ENCODE measurements at places on chromosomes 16 and 17.

DNA sequence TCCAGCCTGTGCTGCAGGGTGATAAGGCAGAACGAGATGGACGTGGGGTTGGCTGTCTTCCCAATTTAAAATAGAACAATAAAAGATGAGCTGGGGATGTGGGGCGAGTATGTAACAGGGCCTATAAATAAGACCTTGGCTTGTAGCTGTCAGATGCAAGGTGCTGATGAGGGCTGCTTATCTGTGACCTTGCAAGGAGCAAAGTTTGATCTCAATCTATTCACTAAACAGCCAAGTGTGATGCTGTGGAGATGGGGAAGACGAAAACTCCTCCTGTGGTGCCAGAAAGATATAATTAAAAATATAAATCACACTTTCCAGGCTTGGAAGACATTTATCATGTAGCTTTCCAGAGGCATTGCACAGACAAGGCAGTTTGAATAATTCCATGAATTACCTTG lies 26.7 kb upstream of the TEX2 start:
- DNase-seq: no peak

GRCh38 chr17:12983991-12984884 lies 33.6 kb downstream of the ELAC2 start:
- DNase-seq: no peak

DNA sequence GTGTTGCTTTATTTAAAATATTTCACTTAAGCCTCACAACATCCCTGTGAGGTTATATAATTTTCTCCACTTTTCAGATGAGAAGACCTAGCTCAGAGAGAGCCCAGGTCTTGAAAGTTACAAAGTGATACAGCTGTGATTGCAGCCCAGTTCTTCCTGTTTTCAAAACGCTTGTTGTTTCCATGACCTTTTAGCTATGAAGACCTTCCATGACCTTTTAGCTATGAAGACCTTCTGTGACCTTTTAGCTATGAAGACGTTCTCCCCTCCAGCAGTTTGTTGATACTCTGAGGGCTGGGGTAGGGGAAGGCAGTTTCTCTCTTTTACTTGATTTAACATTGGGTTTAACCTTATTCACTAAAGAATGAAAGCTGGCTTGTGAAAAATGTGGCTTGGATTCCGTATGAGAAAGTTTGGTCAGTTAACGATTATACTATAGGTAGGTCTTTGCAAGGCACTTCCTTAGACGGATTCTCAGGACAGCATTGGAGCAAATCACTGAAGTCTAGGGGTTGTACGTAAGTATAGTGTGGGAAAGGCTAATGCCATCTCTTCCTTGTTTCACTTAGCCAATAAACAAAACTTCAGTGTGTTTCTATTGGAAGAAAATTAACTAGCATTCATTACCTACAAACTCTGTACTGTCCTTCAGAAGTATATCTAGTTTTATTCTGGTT lies 20.7 kb downstream of the PHKB start:
- no peak for DNase-seq

GRCh38 chr16:89575247-89576152 lies at the start of gene CPNE7:
Gene CPNE7 (plus strand): TSS chr16:89575758. CDS start chr16:89575898, 140 bp downstream.
- DNase-seq: no peak

DNA sequence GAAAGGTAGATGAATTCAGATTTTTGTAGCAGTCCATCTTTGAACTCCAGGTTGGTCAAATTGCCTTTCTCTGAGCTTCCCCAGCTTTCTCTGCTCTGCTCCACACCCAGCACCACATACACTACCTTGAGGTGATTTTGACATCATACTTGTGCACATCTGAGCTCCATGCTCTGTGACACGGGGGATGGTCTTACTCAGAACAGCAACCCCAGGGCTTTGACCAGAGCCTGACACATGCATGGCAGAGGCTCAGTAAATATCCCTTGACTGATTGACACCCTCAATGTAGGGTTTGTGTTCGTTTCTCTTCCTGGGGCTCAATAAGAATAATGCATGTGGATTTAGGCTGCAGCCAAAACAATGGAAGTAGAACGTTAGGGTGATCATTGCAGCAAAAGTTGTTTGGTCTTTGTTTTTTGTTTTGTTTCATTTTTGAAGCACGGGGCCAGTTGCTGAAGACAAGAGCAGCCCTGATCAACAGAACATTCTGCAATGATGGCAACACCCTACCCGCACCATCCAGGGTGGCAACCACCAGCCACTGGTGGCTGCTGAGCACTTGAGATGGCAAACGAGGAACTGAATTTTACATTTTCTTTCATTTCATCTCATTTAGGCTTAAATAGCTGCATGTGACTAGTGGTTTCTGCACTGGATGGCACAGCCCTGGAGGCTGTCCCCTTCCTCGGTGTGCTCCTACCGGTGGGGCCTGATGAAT lies 224.8 kb upstream of the TNRC6C start:
- DNase-seq: peak; percentile 8

DNA sequence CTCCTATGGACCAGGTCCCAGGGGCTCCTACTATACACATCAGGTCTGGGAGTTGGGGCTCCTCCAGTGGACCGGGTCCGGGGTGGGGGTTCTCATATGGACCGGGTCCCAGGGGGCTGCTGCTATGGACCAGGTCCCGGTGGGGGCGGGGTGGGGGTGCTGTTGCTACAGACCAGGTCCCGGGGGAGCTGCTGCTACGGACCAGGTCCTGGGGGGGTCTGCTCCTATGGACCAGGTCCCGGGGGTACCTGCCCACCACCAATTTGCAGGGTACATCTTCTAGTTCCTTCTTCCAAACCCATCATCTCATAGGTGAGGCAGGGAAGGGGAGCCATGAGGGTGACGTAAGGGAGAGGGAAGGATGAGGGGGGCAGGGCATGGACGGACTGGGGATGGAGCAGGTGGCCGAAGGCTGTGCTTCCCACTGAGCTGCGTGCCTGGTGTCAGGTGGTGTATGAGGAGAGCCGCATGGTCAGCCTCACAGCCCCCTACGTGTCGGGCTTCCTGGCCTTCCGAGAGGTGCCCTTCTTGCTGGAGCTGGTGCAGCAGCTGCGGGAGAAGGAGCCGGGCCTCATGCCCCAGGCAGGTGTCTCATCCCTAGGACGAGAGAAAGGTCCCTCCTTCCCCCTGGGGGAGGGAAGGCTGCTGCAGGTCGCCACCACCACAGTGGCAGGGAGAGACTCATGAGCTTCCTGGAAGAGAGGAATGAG lies 6.6 kb downstream of the ENDOV start:
- DNase-seq: no peak

GRCh38 chr16:50282955-50283631 lies 16.7 kb downstream of the ADCY7 start:
- no peak for DNase-seq

GRCh38 chr17:44267818-44268490 lies at the start of gene SLC4A1:
Gene SLC4A1 (minus strand): TSS chr17:44268135. CDS start chr17:44262866, 5,269 bp downstream.
- no peak for DNase-seq

- DNase-seq: no peak
Observed at GRCh38 chr16:19745286-19746010, 27.4 kb downstream of the IQCK start.

GRCh38 chr16:29943846-29944799 lies 17.8 kb upstream of the TMEM219 start:
- no peak for DNase-seq

GRCh38 chr16:88533381-88533917 lies 36.8 kb upstream of the ZC3H18 start:
- DNase-seq: no peak

- DNase-seq: no peak
Observed at GRCh38 chr17:55168958-55169687, 95.6 kb upstream of the HLF start.

- peak; percentile 51 for DNase-seq
Observed at GRCh38 chr16:56609463-56609921, 1.1 kb downstream of the MT2A start.

DNA sequence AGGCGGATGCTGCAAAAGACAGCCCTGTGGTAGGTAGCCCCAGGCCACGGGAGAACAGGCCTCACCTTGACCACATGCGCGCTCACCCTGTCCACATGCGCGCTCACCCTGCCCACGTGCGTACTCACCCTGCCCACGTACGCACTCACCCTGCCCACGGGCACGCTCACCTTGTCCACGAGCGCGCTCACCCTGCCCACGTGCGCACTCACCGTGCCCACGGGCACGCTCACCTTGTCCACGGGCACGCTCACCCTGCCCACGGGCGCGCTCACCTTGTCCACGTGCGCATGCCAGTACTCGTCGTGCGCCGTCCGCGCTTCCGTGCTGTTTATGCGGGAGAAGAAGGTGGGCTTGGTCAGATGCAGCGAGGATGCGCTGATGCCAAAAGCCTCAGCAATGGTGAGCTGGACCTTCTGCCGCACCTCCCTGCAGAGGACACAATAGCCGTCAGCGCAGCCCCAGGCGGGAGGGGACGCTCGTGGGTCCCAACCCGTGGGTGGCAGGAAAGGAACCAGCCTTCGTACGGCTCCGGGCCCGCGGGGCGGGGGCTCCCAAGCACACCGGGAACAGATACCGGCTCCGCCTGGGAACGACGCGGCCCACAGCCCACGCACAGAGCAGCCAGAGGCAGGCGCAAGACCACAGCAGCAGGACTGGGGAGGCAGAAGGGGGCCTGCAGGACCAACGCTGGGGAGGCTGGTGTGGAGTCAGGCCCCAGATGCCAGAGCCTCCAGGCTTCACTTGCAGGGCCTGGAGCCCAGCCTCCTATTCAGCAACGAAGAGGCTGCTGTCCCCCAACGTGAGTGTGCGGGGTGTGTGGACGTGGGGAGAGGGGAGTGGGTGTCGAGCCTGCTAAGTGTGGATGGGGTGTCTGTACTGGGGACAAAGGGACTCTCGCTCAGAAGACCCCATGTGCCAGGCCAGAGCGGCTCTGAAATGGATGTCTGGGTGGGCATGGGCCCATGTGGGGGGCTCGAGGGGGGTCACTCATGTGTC lies 14.2 kb upstream of the HEXD start:
- DNase-seq: no peak

DNA sequence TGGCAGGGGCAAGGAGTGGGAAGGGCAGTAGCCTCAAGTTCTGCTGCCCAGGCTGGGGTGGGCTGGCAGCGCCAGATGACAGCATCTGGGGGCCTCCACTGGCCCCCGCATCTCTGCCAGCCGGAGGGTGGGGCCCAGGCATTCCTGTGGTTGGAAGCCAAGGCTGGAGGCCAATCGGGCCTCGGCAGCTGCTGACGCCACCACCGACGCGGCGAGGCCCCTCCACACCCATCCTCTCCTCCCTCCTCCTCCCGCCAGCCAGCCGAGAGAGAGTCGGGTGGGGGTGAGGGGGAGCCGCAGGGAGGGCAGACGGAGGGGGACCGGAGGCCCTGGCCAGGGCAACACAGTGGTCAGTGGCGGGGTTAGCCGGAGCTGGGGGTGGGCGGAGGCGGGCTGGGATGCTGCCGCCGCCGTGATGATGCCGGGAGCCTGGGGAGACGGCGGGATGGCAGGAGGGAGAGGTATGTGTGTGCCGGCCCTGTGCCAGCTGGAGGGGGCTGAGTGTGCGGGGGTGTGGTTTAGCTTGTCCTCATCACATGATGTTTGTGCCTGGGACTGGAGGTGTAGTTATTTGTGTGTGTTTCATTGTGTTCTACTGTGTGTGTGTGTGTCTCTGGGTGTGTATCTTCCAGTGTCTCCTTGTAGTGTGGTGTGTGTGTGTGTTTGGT lies 36.6 kb downstream of the ARHGAP23 start:
- DNase-seq: no peak

GRCh38 chr17:38663125-38663751 lies 11.5 kb downstream of the EPOP start:
- DNase-seq: peak; percentile 25

DNA sequence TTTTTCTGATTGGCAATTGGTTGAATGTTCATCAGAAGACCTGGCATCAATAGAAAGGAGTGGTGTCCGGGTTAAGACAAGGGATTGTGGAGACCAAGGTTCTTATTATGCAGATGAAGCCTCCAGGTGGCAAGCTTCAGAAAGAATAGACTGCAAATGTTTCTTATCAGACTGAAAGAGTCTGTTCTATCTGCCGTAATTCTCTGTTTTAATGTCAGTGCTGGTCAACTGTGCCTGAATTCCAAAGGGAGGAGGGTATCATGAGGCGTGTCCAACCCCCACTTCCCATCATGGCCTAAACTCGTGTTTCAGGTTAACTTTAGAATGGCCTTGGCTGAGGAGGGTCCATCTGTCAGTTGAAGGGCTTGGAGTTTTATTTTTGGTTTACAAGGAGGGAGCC lies 60.4 kb upstream of the AKTIP start:
- no peak for DNase-seq

DNA sequence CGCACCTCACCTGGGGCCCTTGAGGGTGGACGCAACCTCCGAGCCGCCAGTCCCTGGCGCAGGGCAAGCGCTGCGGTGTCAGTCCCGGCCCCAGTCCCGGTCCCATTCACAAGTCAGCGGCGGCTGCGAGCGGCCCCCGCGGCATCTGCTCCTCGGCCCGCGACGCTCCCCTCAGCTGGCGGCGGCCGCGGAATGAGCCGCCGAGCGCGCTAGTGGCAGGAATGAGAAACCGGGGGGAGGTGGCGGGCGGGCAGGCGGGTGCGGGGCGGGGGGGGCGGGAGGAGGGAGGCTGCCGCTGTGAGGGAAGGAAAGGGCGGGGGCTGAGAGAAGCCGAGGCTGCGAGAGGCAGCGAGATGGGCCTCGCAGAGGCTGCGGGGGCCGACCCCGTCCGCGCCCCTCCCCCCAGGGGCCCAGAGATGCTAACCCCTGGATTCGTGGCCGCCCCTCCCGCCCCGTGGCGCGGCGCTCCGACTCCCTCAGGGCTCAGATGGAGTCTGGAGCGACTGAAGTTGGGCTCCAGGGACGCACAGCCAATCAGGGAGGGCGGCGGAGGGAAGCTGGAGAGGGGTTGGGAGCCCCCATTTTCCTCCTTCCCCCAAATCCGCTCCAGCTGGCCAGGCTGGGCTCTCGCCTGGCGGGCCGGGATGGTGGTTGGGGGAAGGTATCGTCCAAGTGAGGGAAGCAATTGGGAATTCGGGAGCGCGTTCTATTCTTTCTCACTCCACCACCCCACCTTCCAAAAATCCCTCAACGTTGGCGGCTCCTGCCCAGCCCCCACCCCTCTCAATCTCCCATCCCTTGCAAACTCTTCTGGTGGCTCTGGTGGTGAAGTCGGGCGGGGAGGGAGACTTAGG lies at the start of gene CDH11:
TSS of gene CDH11 (minus strand) at position 194 of the 854 bp plus-strand sequence. CDS start 117,194 bp downstream, outside the sequence.
- no peak for DNase-seq

GRCh38 chr17:3695129-3695722 lies 729 bp downstream of the P2RX5 start:
- no peak for DNase-seq

GRCh38 chr16:10168258-10168657 lies 14.0 kb downstream of the GRIN2A start:
- DNase-seq: no peak

GRCh38 chr17:39596543-39597267 lies 11.0 kb downstream of the NEUROD2 start:
- no peak for DNase-seq

- no peak for DNase-seq
Observed at GRCh38 chr17:3817851-3818605, 17.0 kb upstream of the ITGAE start.

Measured in activated CD4-positive, CD25-positive, alpha-beta regulatory T cell treated with anti-CD3 and anti-CD28 coated beads, Interleukin-2, amount 50 U/mL, for 72 hours (primary cell).